ENCODE measurements at places on chromosomes 7 and 10.
A peak's percentile ranks its signal among the peaks of the same experiment; 100 is the strongest.

DNA sequence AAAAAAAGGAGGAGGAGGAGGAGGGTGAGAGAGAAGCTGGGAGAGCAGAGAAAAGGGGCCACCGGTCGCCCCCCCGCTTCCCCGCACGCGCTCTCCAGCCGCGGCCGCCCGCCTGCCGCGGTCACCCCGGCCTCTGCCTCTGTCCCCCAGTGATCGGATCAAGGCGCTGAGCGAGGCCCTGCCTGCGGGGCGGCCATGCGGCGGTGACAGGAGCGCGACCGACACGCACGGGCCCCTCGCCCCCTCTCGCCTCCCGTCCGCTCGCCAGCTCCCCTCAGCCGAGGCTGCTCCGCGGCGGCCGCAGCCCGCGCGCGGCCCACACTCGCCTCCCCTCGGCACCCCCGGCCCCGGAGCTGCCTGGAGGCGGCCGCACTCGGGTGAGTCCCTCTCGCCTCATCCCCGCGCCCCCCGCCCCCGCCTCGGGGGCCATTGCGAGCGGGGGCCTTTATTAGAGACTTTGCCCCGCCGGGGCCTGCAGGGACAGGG is at the start of gene GTF2I:
GTF2I (plus strand) TSS at position 27 of the 486 bp plus-strand sequence. CDS start 31,411 bp downstream, outside the sequence.
- no peak for DNase-seq

DNA sequence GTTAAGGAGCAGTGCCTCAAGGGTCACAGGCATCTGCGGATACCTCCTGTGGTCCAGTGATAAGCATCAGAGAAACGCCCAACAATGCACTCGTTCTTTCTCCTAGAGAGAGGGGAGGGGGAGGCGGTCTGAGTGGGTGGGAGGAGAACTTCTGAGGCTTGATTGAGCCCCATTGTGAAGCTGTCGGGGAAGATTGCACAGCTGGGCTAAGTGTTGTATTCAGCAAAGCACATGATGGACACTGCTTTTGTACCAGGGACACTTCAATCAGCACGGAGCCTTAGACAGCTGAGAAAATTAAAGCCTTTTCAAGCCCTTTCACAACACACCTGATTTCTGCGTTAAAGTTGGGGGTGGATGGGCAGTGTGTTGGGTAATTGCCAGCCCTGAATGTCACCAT is 230.3 kb upstream of the GHITM start:
- DNase-seq: no peak

GRCh38 chr7:39501358-39501757 is 64.8 kb upstream of the YAE1 start:
- no peak for DNase-seq

- no peak for DNase-seq
Measured at GRCh38 chr7:73507556-73507955, 14.5 kb downstream of the BAZ1B start.

DNA sequence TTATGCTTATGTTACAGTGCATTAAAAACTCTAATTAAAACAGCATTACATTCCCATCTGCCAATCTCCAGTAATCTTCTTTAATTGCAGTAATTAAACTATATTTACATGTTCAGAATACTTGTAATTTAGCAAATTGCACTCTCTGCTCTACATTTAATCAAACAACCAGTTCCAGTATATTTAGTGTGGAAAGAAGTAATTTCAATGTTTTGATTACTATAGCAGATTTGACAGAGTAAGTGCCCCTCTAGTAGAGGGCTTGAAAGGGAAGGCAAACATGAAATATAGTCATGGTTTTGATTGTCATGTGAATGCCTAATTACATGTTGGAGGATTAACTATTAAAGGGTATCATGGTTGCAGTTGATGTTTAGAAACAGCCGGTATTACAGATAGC is 739.7 kb downstream of the AUTS2 start:
- no peak for DNase-seq

GRCh38 chr10:84685047-84685660 is 356.8 kb downstream of the CCSER2 start:
- DNase-seq: no peak

- no peak for DNase-seq
Measured at GRCh38 chr7:69373171-69374043, 224.9 kb upstream of the AUTS2 start.

DNA sequence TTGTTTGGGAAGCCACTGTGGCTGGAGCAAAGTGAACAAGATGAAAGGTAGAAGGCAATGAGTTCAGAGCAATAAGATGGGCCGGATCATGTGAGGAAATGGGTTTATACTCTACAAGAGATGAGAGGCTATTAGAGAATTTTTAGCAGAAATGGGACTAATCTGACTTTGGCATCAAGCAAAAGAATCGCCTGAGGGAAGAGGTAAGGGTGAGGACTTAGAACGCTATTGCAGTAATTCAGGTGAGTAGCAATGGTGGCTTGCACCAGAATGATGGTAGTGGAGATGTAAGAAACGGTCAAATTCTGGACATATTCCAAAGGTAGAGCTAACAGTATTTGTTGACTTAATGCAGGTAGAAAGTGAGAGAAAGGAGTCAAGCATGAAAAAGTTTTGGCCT is 29.5 kb upstream of the AKAP9 start:
- no peak for DNase-seq

DNA sequence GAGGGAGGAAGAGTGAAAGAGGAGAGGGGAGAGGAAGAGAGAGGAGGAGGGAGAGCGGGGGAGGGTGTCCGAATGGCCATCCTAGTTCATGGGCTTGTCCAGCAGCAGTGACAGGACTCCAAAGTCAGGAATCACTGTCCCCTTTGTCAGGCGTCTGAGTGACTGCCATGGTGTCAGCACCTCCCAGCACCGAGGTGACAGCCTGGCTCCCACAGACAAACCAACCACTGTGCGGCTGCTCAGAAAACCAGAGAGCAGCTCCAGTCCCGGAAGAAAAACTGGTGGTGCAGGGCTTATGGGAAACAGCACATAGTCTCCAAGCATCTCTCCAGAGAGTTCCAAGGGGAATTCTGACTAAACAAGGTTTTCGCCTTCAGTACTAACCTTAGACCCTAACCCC is 18.9 kb upstream of the FGFR2 start:
- DNase-seq: no peak

DNA sequence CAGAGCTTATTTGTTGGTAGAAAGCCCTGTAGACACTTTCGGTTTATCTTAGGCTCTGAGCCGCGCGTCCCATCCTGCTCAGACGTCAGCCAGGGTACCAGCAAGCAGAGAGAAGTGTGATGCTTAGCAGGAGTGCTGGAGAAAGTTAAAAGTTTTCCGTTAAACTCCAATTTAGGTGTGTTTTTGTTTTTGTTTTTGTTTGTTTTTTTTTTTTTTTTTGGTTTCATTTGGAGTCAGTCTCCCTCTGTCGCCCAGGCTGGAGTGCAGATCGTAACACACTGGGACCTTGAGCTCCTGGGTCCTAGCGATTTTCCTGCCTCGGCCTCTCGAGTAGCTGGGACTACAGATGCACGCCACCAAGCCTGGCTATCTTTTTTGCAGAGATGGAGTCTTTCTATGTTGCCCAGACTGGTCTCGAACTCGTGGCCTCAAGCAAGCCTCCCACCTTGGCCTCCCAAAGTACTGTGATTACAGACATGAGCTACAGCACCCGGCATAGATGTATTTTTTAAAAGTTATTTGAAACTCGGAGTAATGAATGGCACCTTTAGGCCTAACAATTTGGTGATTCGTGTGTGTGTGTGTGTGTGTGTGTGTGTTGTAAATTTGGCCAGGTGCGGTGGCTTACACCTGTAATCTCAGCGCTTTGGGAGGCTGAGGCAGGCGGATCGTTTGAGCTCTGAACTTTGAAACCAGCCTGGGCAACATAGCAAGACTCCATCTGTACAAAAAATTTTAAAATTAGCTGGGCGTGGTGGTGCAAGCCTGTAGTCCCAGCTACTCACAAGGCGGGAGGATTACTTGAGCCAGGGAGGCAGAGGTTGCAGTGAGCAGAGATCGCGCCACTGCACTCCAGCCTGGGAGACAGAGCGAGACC is 1.3 kb upstream of the HIP1 start:
- no peak for DNase-seq

GRCh38 chr10:75223507-75223906 is 12.2 kb downstream of the COMTD1 start:
- no peak for DNase-seq

DNA sequence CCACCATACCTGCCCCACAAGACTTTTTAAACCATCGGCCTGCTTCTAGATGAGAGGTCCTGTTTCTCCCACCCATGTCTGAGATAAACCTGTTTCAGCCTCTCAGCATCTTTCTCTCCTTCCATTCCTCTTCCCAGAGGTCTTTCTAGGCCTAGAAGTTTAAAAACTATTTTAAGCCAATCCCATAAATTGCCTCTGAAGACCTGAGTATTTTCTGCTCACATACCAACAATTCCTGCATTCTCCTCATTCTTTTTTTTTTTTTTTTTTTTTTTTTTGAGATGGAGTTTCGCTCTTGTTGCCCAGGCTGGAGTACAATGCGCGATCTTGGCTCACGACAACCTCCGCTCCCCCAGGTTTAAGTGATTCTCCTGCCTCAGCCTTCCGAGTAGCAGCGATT is 262.9 kb upstream of the AUTS2 start:
- DNase-seq: no peak

DNA sequence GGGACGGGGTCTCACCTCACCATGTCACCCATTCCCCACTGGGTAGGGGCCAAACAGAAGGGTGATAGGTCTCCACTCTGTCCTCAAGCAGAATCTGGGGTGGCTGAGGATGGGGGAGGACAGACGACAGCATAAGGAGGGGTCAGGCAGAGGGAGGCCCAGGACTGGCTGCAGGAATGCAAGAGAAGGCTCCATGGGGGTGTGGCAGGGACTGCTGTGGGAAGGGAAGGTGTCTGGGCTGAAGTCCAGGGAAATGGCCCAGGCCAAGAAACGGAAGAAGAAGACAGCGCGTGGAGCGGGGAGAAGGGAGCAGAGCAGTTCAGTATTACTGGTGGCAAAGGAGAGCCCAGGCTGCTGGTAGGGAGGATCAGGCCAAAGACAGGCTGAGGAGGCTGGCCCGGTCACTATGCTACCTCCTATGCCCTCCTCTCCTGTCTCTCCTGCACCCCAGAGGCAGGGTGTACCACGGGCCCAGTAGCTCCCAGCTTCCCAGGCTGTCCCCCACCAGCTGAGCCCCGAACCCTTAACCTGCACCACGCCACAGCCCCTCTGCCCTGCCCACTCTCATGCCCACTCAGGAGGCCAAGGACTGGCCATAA is 60.9 kb downstream of the GRB10 start:
- no peak for DNase-seq

GRCh38 chr7:41114131-41114530 is 588.8 kb downstream of the INHBA start:
- DNase-seq: no peak

DNA sequence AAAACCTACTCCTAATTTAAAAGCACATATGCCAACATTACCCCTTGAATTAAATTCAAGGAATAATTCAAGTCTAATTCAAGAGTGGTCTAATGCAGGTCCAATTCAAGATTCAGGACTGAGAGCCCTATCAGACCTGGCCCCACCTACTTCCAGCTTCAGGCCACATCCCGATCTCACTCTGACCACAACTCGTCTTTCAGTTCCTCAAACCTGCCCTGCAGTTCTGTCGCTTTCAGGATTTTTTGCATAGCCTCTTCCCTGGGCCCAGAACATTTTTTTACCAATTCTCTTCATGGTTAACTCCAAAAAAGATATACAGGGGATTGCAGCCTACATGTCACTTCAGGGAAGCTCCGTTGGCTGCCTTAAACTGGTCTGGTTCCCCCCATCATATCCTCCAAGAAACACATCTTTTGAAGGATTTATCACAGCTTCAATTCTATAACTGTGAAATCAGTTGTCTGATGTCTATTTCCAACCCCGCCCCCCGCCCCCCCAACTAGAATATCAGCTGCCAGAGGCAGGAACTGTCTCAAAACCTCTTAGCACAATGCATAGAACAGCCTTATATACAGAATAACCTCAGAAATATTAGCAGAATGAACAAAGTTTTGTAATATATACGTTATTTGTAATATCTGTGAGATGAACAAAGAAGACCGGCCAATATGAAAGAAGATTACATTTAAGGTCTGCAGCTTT is 20.8 kb downstream of the CCDC6 start:
- no peak for DNase-seq

DNA sequence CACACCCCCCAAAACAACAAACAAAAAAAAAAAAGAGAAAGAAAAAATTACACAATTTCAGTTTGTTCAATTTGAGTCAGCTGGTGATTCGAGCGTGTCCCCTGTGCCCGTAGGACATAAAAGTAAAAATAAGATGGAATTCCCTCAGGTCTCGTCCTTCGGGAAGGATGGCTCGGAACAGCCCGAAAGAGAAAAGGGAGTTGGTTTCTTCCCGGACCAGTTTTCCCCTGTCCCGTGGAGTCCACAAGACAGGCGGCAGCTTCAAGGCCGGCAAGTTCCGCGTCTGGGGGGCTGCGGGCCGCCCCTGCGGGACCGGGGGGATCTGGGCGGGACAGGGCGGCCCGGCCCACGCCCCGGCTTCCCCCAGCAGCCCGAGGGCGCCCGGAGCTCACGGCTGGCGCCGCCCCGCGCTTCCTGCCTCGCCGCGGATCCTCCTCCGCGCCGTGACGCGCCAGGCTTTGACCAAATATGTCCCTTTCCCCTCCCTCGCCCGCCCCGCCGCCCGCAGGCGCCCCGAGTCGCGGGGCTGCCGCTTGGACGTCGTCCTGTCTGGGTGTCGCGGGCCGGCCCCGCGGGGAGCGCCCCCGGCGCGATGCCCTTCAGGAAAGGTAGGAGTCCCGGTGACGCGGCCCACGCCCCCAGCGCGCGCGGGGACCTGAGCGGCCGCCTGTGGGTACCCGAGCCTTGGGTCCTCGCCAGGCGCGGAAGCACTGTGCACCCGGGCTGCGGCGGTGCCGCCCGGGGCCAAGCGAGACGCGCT is 55.8 kb downstream of the RBM17 start:
- DNase-seq: peak; percentile 15

DNA sequence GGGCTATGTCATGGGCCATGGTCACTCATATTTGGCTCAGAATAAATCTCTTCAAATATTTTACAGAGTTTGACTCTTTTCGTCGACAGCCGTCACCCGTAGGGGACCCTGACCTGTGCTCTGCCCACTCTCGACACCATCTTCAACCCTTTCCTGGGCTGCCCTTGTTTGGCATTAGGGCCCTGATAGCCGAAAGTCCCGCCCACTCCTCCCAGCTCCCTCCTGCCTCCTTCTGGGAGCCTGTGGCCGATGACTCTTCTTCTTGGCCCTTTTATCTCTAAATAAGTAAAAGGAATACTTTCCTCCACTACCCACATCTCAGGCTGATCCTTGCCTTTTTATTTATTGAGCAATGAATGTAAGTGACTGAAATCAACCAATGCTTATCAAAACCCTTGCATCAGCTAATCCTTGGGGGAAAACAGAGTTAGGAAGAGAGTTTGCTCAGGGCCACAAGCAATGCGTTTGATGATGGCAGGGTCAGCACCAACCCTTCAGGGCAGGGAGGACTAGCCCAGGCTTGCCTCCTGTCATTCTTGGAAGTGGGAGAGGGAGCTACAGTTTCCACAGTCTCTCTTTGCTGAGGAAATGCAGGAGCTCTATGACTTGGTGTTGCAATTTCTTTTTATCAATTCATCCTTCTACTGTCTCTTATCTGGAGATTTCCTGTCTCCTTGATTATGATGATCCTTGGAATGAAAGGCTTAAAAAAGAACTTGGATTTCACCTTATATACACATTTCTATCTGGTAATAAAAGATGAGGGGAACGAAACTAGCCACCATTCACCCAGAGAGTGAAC is 218.2 kb upstream of the PODXL start:
- no peak for DNase-seq

- no peak for DNase-seq
Measured at GRCh38 chr7:133941496-133941895, 185.6 kb upstream of the LRGUK start.
